ENCODE measurements at places on chromosomes 6 and 20. TPM values are rescaled to one million over a fixed set of nuclear protein-coding genes. Genes with fewer than 3 reads are reported as not detected.

CRIP3 gene
- 33.4 TPM for total RNA-seq

AVP gene
- total RNA-seq = not detected

MAPK13 gene
- total RNA-seq = 57.5 TPM

HRH3 gene
- 2.5 TPM for total RNA-seq

ADGRF5 gene
- total RNA-seq = 8.8 TPM

WFDC8 gene
- not detected for total RNA-seq

ETV7 gene
- total RNA-seq = 0.68 TPM

BHLHE23 gene
- 6.6 TPM for total RNA-seq

KCNB1 gene
- total RNA-seq = 2.3 TPM

SLC22A7 gene
- total RNA-seq = not detected

LTA gene
- total RNA-seq = 1.3 TPM

HLA-DRB1 gene
- 12.0 TPM for total RNA-seq

PMEPA1 gene
- total RNA-seq = 12.1 TPM

LY6G6F gene
- not detected for total RNA-seq

Data from testis (tissue), 5 donors.